ENCODE measurements at places on chromosomes 5 and 9.
A peak's percentile ranks its signal among the peaks of the same experiment; 100 is the strongest.

GRCh38 chr9:124801356-124801755, 24.4 kb downstream of the OLFML2A start:
- DNase-seq = no peak

DNA sequence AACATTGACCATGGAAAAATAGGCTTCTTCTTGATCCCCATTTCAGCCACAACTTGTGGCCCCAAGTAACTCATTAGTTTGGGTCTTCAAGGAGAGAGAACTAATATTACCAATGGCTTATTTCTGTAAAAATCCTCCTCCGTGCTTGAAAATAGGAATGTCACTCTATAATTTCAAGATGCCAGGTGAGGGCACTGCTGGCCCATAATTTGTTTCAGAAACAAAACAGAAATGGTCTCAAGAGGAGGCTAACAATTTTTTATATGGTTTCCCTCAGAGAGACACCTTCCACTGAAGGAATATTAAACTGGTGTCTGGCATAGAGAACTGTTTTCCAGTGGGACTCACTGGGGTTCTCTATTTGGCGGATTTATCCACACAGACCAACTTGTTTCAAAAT, 437.0 kb upstream of the TRPC7 start:
- no peak for DNase-seq

GRCh38 chr9:117827456-117827855, 123.3 kb downstream of the TLR4 start:
- no peak for DNase-seq

DNA sequence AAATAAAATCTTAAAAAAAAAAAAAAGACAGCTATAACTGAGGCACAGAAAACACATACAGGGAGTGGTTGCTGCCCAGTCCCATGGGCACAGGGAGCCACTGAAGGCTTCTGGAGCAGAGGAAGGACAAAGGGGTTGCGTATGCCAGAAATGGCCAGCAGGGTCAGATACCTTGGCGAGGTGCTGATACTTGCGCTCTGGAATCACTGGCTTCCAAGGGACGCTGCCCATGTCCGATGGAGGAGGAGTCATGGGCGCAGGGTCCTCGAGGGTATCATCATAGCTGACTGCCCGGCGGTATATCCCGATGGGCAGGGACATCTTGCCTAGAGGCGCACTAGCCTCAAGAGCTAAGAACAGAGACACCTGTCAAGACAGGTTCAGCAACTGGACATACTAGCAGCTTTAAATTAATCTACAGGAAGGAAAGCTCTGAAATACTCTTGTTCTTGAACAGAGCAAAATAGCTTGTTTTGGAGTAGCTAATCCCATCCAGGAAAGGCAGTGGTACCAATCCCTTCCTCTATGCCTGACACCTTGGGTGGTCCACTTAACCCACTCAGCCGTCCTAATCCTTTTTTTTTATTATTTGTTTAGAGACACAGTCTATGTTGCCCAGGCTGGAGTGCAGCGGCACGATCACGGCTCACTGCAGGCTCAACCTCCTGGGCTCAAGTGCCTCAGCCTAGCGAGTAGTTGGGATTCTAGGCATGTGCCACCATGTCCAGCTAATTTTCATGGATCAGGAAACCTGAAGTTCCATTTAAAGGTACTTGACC, 6.0 kb downstream of the KIAA1191 start:
- DNase-seq = no peak

- no peak for DNase-seq
These were observed 12.0 kb downstream of the IRX2 start for GRCh38 chr5:2739360-2740050.

GRCh38 chr9:90853945-90854344, 52.3 kb downstream of the SYK start:
- no peak for DNase-seq

- DNase-seq = no peak
These were observed 405.2 kb upstream of the WWC1 start for GRCh38 chr5:167886196-167886595.

- no peak for DNase-seq
These were observed 65.7 kb upstream of the RORB start for GRCh38 chr9:74431467-74431866.

- no peak for DNase-seq
These were observed 231.4 kb downstream of the MARCHF11 start for GRCh38 chr5:15948190-15948589.

DNA sequence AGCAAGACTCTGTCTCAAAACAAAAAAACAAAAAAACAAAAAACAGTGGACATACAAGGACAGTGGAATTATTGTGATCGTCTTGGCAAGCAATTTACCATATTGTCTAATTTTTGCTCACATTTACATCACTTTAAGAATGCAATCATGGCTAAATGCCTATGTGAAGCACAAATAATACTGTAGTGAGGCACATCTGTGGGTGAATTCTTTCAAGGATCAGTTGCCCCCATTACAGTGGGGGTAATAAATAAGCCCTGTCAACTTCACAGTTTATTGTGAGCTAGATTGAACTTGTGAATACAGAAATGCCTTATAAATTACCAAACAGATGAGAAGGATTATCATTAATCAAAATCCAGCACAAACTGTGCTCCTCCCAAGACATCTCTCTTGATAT, 150.2 kb upstream of the PAPPA start:
- DNase-seq = no peak

DNA sequence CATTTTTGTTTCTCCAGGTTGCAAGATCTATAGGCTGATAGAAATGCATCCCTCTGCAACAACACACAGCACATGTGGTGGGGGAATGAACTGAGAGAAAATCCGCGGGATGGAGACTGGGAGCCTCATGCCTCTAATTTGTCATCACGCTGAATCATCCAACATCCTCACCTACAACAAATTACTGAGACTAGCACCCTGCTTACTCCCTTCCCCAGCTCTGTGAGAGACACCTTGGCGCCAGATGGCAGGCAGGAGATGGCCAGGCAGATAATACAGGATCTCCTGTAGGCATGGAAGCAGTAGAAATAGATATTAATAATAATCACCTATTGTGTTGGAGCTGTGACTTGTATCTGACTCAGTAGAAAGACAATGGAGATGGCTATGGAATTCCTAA, 276.9 kb downstream of the SEMA5A start:
- DNase-seq = no peak

DNA sequence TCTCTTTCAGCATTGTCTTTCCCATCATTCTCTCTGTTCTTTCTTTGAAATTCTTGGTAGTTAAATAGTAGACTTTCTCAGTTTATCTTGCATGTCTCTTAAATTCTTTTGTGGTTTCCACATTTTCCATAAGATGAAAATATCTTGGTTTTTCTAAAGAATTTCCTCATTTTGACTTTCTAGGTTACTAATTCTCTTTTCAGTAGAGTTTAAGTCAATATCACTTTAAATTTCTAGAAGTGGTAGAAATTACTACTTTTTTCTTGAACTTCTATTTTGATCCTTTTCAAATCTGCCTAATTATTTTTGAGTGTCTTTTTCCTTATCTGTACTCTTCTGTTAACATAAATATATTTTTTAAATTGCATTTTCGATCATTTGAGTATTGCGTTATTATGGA, 23.6 kb upstream of the LRRTM2 start:
- DNase-seq = no peak

DNA sequence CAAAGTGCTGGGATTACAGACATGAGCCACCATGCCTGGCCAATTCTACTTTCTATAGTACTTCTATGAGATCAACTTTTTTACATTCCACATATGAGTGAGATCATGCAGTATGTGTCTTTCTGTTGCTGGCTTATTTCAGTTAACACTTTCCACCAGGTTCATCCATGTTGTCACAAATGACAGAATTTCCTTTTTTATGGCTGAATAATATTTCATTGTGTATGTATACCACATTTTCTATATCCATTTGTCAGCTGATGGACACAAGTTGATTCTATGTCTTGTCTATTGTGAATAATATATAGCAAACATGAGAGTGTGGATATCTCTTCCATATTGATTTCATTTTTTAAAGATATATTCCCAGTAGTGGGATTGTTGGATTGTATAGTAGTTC, 17.2 kb downstream of the NLN start:
- no peak for DNase-seq

DNA sequence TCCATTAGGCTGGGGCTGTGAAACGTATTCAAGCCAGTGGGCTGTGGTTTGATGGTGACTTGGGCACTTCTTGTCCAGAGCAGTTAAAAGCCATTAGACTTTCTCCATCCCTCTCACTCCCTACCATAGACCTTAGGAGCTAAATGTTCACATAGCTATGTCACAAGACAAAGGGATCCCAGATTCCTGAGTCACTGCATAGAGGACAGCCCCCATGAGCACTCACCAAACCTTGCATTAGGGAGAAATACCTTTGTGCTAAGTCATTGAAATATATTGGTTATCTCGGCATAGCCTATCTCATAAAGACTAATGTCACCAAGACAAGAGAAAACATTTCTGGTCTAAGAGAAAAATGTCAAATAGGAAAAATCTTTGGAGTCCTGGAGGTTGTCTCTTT, 104.3 kb downstream of the TRPM6 start:
- no peak for DNase-seq

- DNase-seq = no peak
These were observed 16.8 kb downstream of the SERINC5 start for GRCh38 chr5:80238778-80239679.

DNA sequence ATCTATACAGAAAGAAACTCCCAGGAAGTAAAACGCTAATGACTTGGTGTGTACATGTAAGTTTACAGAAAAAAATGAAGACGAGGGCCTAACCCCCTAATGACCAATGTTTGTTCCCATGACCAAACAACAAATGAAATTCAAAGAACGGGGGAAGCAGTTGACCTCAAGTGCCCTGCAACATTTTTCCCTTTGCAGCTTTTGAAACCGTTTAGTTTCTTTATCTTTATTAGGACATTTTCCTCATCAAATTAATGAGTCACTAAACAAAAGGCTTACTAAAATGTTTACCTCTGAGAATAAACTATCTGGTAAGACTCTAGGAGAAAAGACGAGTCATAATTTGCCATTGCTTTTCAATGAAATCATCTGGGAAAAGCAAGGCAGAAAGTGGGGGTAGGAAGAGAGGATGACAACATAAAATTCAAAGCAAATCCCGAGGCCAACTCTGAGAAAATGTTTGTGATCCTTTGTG, 57.4 kb downstream of the LHFPL2 start:
- DNase-seq = no peak

GRCh38 chr9:135332979-135333748, 146.4 kb upstream of the PPP1R26 start:
- DNase-seq = peak; percentile 55

- peak; percentile 86 for DNase-seq
These were observed 1.1 kb downstream of the CTNNAL1 start for GRCh38 chr9:109012009-109012875.

- no peak for DNase-seq
These were observed 6.9 kb downstream of the MEGF10 start for GRCh38 chr5:127297348-127298035.

- DNase-seq = no peak
These were observed 291.0 kb downstream of the DOCK8 start for GRCh38 chr9:505741-506059.

- DNase-seq = no peak
These were observed 117.5 kb downstream of the ENTREP1 start for GRCh38 chr9:69442486-69442885.

DNA sequence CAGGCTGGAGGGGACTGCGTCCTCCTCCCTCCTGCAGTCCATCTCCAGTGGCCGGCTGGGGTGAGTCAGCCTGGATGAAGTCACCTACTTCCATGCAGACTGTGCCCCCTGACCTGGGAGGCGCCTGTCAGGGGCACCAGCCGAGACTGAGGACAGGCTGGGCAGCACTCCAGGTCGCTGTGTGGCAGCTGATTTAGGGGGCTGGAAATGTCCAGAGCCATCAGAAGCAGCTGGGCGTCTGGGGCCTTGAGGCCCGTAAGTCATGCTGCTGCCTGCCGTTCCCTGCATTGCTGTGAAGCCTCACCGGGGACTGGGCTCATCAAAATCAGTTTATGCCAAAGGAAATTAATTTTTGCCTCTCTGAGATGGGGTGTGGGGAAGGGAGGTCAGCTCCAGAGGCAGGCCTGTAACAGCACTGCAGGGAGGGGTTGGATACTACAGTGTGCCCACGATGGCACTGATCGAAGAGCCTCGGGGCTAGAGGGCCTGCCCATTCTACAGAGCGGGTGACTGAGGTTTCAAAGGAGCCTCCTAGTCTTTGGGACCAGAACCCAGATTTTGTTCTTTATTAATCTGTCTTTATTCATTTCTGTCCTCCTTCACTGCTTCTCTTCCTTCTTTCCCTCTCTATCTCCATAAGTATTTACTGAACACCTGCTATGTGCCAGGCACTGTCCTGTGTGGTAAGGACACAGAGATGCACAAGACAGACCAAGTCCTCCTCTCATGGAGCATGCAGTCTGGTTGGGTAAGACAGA, 70.4 kb upstream of the PSD2 start:
- no peak for DNase-seq

GRCh38 chr5:122141751-122142150, 12.4 kb downstream of the ZNF474 start:
- no peak for DNase-seq

DNA sequence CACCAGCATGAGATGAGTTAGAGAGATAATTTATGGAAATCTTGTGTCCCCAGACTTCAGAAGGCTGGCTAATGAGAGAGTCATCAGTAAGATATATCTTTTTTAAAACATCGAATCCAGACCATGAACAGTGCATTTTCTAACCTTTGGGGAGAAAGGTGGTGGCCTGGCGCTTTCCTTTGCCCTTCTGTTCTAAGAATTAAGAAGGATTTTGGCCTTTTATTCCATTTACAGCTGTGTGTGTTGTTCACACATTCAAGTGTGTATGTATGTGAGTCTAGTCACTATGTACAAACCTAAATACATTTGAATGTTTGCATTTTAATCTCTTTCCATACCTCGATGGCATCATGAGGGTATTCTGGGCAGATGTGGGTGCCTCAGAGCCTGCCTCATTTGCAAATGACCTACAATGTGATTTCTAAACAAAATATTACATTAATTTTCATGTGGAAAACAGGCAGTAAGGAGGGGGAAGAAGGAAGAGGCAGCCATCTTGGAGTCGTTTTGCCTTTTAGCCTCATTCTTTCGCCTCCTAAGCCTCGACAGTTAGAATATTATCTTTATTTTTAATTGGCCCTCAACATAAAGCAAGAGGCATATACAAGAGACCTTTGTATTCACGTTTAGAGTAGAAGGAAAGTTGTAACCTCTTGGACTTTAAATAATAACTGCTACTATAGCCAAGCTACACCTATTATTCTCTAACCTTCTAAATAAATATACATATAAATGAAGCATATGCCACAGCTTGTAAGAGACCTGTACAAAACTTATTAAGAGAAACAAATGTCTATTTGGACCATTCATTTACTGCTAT, 125.3 kb upstream of the TMEM161B start:
- no peak for DNase-seq

DNA sequence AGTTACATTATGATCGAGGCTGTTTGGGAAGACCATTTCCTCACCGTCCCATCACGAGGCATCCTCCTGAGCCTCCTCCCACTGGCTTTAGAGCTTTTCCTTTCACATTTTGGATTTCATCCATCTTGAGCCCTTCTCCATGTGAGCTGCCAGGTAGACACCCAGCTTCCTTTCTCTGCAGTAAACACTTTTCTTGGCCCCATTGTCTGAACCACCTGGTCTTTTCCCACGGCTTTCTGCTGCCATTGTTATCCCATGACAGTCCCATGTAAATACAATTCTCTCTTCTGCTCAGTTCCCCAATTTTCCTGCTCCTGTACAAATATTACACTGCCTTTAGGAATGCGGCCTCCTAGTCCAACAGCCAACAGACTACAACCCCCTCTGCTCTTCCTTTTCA, 24.1 kb downstream of the UBE2QL1 start:
- DNase-seq = no peak
